Pancreas (tissue), 10 donors: ENCODE measurements at places on chromosomes 2 and 18. TPM values are rescaled to one million over a fixed set of nuclear protein-coding genes. Genes with fewer than 3 reads are reported as not detected.
A peak's percentile ranks its signal among the peaks of the same experiment; 100 is the strongest.

The CERS6 gene
- polyA plus RNA-seq, result 11.6 TPM

The SERPINB3 gene
- not detected for polyA plus RNA-seq

The STEAP3 gene
- polyA plus RNA-seq, result 9.8 TPM

The C2orf74 gene
- 21.4 TPM for polyA plus RNA-seq

The HOXD4 gene
- polyA plus RNA-seq, result 1.0 TPM

The PRPF40A gene
- 20.2 TPM for polyA plus RNA-seq

The ANKRD44 gene
- 1.9 TPM for polyA plus RNA-seq

- no peak for DNase-seq
Observed at GRCh38 chr18:29077344-29077743, 900.4 kb upstream of the CDH2 start.

DNA sequence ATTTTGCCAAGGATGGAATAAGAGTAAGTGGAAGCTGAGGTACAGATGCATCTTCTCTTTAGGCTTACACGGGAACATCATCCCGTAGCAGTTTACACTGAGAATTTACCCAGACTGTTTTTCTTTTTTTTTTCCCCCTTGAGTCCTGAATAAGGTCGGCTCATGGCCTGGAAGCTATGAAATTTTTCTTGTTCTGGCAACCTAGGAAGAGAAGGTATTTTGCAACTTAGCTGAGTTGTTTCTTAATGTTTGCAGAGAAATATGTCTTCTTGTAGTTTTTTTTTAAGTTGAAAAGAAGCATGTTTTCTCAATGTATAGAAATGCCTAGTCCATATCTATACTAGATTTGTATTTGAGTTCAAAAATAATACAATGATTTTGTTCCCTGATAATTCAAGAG is 712.5 kb downstream of the TDRD15 start:
- DNase-seq, result no peak

DNA sequence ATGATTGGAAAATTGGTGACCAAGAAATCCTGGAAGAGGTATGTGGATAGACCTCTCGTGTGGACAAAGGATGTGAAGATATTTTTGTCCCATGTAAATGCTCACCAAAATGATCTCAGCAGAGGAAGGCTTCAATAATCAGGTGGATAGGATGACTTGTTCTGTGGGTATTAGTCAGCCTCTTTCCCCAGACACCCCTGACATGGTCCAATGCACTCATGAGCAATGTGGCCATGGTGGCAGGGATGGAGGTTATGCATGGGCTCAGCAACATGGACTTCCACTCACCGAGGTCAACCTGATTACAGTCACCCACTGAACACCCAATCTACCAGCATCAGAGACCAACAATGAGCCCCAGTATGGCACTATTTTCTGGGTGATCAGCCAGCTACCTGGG is 20.2 kb downstream of the CHRNA1 start:
- no peak for DNase-seq

GRCh38 chr2:151280271-151280670 is 9.2 kb downstream of the NMI start:
- no peak for DNase-seq

GRCh38 chr2:240205348-240205747 is 64.9 kb upstream of the OTOS start:
- DNase-seq, result no peak

DNA sequence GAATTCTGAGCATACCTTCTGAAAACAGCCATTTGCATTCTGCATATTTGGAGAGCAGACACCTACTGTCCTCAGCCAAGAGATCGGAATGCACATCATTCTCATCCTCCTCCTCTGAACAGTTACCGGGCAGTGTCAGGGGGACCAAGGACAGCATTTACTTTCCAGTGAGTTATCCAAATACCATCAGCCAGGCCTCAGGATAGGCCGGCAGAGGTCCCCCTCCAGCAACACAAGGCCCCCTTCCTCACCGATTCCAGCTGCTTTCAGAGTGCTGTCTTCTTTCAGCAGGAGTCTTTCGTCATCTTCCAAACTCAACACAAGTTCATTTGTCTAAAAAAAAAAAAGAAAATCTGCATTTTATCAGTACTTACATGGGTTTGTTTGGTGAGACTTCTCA is 55.3 kb downstream of the C2orf76 start:
- no peak for DNase-seq

DNA sequence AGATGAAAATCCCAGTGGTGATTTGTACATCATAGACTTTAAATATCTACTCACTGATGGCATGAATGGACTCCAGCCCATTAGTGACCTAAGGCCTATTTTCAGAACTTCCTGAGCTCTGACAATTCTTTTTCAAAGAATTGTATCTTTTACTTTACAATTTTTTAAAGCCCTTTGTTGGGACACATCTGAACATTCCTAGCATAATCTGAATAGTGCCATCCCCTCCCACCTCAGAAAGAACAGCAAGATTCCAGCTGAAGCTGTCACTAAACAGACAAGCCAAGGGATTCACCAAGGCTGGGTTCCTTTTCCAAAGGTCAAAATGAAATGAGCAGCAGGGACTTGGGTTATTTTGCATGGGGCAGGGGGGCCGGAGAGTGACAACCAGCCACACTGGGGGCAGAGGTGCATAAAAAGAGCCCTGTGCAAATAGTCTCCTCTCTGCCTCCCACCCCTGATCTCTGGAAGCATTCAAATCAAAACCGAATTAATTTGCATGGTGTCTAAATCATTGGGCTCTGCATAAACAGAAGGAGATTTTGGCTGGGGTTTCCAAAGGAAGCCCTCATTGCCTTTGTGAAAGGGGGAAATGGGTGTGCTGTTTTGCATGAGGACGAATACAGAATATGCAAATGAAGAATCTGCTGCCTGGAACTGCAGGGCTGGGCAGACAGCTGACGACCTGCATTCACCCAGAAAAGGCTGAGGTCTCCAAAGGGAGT is 17.2 kb downstream of the EPHA4 start:
- DNase-seq, result no peak

- DNase-seq, result no peak
Observed at GRCh38 chr18:61543518-61543917, 210.3 kb downstream of the CDH20 start.

DNA sequence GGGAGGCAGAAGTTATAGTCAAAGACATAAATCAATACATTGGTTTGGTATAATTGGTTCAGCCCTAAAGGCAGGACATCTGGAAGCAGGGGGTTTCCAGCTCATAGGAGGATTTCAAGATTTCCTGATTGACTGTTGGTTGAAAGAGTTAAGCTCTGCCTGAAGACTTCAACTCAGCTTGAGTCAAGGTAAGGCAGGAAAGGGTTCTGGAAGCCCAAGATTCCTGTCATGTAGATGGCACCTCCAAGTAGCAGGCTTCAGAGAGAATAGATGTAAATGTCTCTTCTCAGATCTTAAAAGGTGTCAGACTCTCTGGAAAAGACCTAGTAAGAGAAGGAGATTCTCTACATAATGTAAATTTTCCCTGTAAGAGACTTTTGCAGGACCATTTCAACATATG is 335.3 kb downstream of the RIT2 start:
- no peak for DNase-seq

DNA sequence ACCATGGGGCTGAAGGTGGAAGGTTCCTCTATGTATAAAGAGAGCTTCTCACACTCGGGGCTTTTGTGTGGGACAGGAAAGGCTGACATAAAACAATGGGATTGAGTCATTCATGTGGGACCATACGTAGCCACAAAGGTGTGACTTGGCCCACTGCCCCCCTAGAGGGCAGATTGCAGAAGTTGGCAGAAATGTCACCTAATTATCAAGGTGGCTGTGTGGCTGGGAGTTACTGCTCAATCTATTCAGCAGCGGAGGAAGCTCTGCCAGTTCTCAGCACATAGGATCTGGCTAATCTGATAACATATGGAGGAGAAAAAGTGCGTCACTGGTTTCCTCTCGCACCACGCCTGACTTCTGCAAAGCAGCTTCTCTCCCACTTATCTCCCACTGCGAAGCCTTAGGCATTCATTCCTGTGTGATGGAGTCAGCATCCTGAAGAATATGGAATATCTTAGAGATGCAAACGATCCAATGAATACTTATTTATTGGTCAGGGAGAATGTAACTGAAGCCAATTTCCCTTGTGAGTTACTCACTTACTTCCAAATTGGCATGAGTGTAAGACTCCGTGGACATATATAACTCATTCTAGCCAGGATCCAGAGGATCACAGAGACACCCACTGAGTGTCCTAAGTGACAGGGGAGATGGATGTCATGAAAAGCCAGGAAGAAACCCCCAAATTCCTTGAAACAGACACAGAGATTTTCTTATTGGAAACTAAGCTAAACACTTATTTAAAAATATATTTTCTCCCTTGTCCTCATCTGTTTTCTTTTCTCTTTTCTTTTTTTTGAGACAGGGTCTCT is 344.8 kb downstream of the TGIF1 start:
- peak; percentile 33 for DNase-seq

GRCh38 chr2:231250146-231250545 is 51.7 kb downstream of the ARMC9 start:
- DNase-seq, result no peak

DNA sequence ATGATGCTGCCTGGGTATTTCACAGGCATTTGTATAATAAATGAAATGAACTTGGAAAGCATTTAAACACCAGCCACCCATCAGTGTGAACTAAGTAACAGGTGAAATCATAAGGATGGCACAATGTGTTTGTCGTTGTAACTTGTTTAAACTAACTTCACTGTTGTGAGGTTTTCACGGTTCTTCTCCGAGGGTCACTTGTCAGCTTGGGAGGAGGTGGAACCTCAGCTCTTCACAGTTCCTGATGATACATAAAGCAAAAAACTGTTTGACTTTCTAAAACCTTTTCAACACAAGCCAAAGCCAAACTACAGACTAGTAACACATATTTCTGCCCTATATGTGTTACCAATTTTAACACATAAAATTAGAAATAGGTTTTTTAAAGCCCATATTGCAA is 13.1 kb downstream of the TMEM18 start:
- DNase-seq, result no peak

GRCh38 chr2:28901841-28902240 is 7.4 kb downstream of the WDR43 start:
- DNase-seq, result no peak

DNA sequence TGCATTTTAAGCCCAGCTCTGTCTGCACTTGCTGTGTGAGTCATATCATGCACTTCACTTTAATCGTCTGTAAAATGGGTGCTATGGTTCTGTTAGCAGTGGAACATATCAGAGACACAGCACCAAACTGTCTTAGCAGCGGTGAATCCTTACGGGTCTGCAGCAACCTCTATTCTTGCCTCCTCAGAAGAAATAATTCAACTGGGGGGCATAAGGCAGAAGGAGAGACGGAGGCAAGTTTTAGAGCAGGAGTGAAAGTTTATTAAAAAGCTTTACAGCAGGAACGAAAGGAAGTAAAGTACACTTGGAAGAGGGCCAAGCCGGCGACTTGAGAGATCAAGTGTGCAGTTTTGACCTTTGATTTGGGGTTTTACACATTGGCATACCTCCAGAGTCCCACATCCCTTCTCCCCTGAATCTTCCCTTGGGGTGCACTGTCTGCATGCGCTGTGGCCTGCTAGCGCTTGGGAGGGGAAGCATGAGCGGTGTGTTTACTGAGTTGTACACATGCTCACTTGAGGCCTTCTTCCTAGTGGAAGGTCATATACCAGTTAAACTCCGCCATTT is 109.8 kb downstream of the DDX1 start:
- no peak for DNase-seq

DNA sequence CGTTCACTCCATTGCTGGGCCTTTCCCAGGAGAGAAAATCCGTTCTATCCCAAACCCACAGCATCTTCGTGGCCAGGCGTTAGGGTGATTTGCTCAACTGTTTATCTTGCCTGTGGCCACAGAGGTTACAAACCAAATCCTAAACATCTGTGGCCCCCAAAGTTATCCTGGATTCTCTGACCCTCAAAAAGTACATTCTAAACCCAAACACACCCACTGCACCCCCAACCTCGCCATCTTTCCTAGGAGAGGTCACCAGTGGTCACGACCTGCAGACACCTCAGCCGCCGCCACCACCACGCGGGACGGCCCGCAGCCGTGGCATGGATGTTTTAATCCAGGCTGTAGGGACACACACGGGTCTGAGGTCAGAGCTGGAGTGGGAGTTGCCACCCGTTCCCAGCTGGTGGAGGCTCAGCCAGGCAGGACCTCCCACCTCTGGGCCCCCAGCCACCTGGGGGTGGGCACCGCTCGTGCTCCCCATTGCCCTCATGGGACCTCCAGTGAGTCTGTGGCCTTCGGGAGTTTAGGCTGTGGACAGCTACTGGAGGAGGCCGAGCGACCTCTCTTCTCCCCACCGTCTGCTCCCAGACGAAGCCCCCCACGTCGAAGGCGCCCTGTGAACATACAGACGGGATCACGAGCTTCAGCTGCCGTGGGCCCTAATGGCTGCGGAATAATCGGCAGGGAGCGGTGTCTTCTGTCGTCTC is 72.0 kb downstream of the KCNG2 start:
- DNase-seq, result no peak

GRCh38 chr18:286515-287310 is 18.9 kb upstream of the THOC1 start:
- DNase-seq, result no peak

GRCh38 chr18:26763446-26764110 is 101.9 kb downstream of the AQP4 start:
- no peak for DNase-seq

DNA sequence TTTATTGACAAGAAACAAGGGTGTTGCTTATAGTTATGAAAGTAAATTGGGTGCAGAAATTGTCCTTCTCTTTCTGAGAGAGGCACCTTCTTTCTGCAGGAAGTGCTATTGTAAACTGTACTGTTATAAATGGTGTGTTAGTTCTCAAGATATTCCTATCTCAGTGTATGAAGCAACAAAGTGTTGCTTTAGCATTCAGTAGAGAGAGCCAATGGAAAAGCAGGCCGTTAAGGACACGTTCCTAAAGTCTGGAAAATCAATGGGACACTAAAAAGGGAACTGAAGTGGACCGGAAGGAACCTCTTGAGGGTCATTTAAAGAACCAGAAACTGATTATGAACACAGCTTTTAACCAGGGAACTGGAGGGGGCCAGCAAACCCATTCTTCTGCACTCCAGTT is 510.0 kb upstream of the ZEB2 start:
- DNase-seq, result no peak

DNA sequence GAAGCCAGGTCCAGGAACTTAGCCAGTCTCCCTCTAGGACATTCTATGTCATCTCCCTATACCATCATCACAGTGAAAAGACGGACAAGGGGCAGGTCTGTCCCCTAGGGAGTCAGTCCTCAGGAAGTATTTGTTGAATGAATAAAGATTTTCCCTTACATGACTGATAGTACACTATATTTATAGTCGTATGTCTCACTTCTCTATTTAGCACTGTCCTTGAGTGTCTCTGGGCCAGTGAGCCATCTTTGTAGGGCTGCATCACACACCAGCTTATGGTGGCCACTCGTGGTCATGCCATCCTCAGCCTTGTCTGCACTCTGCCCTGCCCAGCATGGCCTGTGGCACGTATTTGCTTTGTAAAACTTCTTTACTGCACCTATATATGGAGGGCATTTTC is 25.8 kb downstream of the PTPN18 start:
- no peak for DNase-seq

DNA sequence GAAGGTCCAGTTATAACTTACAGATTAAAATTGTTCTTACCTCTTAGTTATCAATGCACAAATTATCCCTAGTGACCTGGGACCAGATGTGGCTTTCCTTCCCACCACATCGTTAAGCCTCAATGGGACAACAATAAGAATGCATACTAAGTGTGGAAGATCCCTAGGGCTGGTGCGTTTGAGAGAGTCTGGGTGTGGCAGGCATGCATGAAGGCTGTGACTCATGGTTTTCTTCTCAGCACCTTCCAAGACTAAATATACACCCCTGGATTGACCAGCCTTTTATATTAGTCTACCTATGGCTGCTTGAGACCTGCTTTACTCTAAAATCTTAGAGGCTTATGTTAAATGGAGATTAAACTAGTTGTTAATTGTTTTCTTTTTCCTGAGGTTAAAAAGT is 261.7 kb upstream of the SLC14A2 start:
- DNase-seq, result no peak

GRCh38 chr2:187453078-187453641 is 5.1 kb upstream of the CALCRL start:
- no peak for DNase-seq
